ENCODE measurements at places on chromosomes 3 and 15.

DNA sequence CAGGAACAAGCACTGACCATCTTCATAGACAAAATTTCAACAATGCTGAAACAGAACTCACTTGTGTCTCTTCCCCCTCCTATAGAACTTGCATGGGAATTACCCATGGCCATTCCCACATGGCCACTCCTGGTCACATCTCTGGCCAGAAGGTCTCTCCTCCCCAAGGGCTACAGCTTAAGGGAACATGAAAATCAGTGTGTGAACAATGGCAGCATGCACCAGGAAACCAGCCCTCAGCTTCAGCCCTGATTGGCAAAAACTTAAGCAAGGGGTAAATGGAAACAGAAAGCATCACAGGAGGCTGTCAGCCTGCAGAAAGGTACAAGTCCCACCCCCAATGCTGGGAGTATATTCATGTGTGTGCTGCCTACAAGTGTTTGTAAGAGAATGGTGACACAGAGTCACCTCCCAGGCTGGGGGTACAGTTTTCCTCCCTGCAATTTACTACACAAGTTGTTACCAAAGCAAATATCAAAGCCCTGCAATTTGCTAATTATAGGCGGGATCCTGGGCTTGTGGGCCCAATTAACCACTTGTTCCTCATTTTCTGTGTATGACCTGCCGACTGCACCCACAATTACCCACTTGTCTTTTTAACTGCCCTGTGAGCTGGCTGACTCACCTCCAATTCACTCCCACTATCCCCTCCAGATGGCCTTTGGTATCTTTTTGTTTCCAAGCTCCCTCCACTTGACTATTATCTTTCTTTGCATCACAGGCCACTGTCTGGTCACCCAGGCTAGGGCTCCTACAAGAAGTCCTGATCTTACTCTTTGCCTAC, 84.4 kb upstream of the HES1 start:
- no peak for DNase-seq

DNA sequence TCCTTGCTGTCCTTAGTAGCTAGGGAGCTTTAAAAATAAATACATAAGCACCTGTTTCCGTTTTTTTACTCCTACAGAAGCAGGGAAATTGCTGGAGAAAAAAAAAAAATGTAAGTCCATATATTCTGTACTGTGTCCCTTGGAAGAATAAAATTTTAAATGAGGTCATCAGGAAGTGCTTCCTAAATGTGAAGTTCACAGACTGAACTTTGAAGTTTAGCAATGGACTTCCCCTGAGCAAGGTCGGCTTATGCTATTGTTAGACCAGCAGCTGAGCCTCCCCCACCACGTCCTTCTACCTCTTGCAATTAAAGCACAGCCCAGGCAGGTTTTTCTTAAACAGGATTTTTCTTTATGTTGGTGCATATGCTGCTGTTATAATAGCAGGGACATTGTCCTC, 26.3 kb downstream of the LIPC start:
- DNase-seq, result no peak

GRCh38 chr3:140128217-140128616, 193.2 kb downstream of the CLSTN2 start:
- DNase-seq, result peak; percentile 64

- DNase-seq, result no peak
Observed at GRCh38 chr3:129662191-129662608, 55.7 kb upstream of the PLXND1 start.

- peak; percentile 93 for DNase-seq
Observed at GRCh38 chr15:55060836-55061235, 135.9 kb downstream of the RSL24D1 start.

DNA sequence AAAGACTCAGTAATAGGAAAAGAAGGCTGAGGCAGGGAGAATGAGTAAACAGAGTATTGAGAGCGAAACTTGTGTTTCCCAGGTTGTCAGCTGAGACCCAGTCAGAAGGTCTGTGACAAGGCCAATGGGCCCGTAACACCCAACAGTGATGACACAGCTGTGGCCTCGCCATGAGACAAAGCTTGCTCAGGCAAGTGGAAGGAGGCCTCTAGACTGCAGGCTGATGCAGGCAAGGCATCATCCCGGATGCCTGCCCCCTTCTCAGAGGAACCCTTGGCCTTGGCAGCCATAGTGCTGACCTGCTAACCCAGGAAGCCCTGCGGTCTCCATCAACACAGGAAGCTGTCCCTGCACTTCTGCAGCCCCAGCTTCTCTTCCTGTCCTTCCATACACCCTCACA, 15.4 kb downstream of the RAB6B start:
- DNase-seq, result no peak

- DNase-seq, result peak; percentile 25
Observed at GRCh38 chr3:195079636-195080035, 191.3 kb downstream of the XXYLT1 start.

DNA sequence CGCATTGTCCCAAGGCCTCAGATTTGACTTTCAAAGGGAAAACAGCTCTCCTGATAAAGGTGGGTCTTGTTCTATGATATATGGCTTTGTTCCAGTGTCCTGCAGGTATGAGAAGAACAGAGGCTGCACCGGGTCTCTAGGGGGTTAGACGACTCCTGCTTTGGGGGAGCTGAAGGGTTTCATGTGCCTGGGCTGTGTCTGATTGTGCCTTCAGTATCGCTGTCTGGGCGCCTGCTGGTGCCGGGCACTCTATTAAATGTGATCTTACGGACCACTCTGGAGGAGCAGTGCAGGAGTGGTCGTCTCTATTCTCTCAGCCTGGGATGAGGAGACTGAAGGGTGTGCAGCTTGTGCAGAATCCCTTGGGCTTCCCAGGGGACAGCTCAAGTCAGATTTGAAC, 16.0 kb downstream of the PAQR5 start:
- DNase-seq, result no peak

DNA sequence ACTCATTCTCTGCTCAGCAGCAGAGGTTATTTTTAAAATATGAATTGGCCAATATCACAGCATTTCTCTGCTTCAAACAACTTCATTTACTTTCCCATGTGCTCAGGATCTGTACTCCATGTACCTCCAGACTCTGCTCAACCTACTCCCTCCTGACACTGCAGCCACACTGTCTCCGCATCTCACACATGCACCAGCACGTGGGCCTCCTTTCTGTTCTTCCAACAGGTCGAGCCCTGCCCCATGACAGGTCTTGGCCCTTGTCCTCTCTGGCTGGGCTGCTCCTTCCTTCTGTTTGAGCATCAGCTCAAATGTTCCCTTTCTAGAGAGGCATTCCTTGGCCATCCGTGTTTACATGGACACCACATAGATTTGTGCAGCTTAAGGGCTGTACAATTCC, 195.7 kb downstream of the EBLN2 start:
- no peak for DNase-seq

DNA sequence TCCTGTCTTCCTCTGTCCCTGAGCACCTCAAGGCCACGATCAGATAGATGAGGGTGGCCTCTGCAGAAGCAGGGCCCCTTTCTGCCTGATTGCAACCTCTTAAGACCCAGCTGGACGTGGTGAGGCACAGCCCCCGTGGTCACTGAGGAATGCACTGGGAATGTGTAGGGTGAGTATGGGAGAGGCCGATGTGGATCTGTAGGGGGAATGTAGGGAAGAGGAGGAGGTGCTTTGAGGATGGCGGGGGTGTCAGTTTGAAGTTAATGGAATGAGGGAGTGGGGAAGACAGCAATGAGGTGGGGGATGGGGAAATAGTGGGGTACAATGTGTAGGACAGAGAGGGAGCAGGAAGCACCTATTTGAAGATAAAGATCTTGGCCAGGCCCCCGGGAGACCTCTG, 785 bp upstream of the IQCF5 start:
- DNase-seq, result no peak

- DNase-seq, result no peak
Observed at GRCh38 chr3:153061938-153062528, 100.0 kb upstream of the RAP2B start.

DNA sequence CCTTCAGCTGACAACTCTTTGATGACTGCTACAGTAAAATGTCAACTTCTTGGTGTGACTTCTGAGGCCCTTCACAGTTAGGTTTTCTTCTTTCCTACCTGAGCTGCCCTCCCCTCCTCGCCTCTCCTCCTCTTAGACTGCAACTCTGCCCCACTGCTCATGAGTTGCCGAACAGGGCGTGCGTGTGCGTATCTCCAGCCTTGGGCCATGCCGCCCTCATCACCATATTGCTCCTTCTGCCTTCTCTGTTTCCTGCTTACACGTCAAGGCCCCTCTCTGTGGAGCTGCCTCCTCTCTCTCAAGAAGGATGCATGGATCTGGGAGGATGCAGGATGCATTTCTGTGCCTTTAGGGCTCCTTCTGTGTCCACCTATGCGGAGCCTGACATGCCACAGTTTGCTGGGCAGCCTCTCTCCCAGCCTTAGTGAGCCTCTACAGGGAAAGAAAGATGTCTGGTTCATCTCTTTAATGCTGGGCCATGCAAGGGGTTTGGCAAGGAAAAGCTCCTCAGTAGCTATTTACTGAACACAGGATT, 205.9 kb downstream of the RPLP1 start:
- DNase-seq, result no peak

- no peak for DNase-seq
Observed at GRCh38 chr3:150218236-150218635, 189.9 kb upstream of the TSC22D2 start.

DNA sequence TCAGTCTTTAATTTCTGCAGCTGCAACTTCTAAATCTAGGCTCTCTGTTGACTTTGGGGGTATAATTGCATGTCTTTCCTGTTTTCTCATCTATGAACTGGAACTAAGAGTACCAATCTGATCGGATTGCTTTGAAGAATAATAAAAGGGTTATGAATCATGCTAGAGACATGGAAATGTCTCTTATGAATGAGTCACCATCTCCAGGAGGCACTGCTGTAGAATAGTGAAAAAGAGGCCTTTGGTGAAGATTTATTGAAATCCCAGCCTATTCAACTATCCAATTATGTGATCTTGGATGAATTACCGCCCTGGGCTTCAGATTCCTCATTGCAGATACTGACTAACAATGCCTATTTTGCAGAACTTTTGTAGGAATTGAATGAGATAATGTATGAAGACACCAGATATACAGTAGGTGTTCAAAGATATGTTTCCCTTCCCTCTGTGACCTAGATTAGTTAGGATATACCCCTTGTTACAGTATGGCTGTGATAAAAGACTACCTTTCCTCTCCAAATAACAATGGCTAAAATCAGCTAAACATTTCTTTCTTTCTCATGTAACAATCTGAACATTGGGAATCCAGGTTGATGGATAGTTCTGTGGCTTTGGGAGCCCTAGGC, 11.5 kb upstream of the CMTM8 start:
- no peak for DNase-seq

GRCh38 chr3:37093481-37093880, 80.9 kb downstream of the LRRFIP2 start:
- no peak for DNase-seq

DNA sequence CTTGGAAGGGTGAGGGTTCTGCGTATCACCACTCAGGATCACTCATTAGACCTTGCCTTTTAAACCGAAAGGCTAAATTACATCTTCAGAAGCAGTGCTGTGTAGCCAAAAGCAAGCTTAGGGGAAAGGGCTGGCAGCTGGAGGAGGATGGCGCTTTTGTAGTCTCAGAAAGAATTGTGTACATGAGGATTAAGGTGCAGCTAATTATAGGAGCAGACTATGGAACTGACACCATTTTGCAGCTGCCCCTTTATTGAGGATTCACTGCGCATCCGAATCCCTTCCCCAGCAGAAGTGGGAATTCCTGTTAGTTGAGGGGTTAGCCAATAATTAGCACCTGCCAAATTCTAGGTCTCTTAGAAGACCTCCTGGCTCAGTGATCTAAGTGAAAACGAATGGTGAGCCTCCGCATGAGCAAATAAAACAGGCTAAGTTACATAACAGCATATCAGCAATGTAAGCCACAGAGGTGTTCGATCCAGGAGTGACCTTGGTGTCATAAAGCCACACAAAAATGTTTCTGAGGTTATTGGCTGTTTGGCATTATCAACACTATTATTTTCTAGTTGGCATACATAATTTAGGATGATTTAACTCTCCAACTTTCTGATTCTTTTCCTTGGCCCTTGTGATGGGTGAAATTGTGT, 42.6 kb upstream of the SEMA6D start:
- DNase-seq, result no peak

GRCh38 chr3:47406762-47407149, 25.9 kb downstream of the PTPN23 start:
- DNase-seq, result no peak

DNA sequence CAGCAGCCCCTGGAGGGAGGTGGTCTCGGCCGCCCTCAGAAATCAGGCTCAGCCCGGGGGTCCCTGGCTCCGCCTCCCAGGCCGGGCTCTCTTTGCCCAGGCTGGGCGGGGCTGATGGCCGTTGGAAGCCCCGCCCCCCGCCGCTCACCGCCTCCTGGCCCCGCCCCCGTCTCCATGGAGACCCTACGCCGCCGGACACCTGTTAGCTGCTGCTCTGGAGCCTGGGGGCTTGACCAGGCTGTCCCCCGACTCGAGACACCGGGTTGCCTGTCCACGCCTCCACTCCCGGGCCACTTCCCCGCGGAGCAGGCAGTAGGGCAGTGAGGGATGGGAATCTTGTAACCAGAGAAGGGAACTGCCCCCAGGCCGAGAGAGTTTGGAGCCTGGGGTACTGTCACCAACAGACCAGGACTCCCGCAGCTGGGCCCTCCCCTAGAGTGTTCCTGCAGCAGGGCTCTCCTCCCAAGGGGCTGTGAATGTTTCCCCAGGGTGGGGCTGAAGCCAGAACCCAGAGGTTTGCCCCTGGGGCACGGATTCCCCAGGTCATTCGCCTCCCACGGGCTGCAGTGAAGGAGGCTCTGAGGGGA, 27.8 kb upstream of the RPL32 start:
- no peak for DNase-seq

- DNase-seq, result peak; percentile 35
Observed at GRCh38 chr3:190424478-190425439, 24.9 kb downstream of the TMEM207 start.

- no peak for DNase-seq
Observed at GRCh38 chr3:184937611-184938010, 125.6 kb downstream of the VPS8 start.

DNA sequence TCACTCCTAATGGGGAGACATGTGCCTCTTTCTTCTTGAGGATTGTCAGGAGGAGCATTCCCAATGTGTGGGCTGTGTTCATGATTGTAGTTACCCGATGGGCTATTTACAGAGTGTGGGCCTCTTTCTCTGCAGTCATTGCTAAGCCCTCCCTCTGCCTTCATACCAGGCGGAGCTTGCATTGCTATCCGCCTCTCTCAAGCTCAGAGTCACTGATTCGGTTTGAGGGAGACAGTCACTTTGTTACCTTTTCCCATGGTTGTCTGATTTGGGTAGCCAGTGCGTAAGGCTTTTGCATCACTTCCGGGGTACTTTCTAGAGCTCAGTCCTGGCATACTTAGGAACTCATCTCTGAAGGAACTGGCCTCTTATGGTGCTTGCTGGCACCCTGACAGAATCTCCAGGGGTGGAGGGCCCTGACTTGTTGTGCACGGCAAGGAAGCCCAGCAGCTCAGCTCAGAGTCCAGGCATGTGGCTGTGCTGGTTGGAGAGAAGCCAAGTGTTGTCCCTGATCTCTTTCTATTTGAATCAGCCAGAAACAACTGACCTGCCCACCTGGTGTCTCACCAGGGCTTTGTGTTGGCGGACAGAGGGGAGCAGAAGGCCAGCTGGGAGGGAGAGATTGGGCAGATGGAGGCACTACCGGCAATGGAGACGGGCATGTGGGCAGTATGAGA, 79.8 kb downstream of the EPHB1 start:
- DNase-seq, result no peak

GRCh38 chr15:49438962-49439631, 16.1 kb downstream of the FGF7 start:
- no peak for DNase-seq

GRCh38 chr15:63402498-63403253, 21.0 kb upstream of the CA12 start:
- no peak for DNase-seq

GRCh38 chr3:16300881-16301359, 35.9 kb downstream of the OXNAD1 start:
- no peak for DNase-seq
